EH (cell line): ENCODE measurements at places on chromosomes 6 and 20.
A peak's percentile ranks its signal among the peaks of the same experiment; 100 is the strongest.

DNA sequence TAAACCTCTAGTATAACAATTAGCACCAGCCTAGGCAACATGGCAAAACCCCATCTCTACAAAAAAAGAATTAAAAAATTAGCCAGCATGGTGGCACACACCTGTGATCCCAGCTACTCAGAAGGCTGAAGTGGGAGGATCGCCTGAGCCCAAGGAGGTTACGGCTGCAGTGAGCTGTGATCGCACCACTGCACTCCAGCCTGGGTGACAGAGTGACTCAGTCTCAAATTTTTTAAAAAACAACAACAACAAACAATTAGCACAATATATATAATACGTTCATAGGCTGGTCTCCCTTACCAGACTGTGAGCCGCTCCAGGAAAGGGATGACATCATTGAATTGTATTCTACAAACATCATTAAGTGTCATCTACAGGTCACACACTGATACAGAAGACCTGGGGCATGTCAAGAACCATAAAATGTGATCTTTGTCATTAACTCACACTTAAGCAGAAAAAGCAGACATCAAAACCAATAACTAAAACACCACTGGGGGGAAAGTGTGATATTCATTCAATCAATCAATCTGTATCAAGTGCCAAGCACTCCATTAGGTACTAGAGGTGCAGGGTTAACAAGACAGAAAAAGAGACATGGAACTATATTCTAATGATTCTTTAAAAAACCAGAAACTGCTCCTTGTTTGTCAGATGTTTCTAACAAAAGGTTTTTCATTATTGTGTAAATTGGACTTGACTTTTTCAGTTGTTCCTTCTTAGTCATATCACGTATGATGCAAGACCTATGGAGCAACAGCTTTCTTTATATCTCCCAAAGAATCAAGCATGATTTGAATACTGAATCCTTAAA is 17.8 kb downstream of the MAP3K5 start:
- DNase-seq, result peak; percentile 82

DNA sequence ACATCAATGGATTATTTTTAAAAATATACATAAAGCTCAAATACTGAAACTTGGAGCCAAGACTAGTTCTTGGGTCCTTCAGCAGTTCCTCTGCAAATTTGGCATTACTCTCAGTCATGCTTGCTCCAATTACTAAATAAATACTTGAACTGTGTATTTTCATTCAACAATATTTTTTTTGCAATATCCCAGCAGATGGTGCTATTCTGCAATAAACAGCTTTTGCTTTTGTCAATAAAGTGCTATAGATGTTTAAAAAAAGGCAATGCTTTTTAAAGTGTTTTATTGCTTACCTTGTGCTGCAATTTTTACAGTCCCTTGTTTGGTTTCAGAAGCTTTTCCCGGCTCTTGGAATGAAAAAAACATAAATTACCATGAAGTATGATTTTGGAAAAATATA is 243.4 kb downstream of the TRDN start:
- no peak for DNase-seq

DNA sequence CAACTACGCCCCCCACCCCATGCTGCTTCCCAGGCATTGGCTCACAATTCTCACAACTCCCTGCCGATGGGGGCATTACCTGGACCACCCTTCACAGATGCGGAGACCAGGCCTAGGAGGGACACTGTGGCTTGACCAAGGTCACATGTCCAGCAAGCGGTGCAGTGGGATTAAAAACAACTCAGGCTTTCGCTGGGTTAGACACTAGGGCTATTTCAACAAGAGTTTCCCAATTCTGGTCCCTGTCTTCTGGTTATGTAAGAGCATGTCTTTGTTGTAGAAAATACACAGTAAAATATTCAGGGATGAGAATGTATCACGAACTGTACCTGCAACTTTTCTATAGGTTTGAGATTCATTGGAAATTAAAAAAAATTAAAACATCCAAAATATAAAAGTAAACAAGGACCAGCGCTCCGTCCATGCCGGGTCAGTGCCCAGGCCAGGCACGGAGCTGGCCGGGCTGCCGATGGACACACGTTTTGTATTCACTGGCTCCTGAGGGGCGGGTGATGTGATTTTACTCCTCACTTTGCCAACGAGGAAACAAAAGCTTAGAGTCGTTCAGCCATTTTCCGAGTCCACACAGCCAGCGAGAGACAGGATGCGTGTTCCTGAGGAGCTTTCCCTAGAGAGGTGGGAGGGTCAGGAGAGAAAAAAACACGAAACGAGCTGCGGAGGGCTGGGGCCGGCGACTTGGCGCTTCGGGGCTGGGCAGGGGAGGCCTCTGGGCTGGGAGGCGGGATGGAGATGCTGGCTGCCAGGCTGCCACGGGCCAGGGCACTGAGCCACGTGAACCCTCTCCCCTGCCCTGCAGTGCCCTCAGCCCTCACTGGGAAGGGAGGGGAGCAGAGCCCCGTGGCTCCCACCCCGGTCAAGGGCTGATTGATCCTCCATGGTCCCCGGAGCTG is 17.1 kb upstream of the VSTM2L start:
- DNase-seq, result no peak

GRCh38 chr20:24164360-24164759 is 175.8 kb upstream of the GGTLC1 start:
- DNase-seq, result no peak

DNA sequence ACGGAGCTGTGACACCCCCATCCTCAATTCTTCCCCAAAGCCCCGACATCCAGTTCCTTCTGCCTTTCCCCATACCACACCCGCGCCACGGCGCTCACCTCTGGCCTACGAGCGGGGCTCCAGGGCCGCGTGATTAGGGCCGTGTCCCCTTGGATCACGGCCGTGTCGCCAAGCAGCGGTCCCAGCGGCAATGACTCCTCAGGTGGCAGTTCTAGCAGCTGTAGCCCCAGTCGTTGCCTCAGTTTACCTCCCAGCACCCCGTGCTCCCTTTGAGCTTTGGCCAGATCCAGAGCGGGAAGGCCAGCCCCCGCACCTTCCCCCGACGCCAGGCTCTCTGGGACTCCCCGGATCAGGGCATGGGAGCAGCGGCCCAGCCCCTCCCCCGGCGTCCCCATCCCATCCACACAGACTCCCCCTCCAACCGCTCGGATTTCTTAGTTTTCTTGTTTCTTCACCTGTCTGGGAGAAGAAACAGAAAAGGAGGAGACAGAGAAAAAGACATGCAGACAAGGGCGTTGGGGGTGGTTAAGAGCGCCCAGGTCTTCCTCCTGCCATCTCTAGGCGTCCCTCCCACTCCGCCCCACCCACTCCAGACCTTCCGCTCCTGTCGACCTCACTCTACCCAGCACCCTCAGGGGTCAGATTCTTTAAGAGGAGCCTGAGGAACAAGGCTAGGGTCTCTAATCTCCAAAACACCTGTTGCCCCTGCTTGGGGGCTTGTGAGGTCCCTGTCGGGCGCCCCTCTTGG is at the start of gene DDAH2:
Gene DDAH2 (minus strand): TSS at position 533 of the 748 bp plus-strand sequence. CDS start 138 bp downstream, at position 395.
- DNase-seq, result no peak

- DNase-seq, result peak; percentile 42
Observed at GRCh38 chr6:132412656-132413498, 11.6 kb upstream of the MOXD1 start.

DNA sequence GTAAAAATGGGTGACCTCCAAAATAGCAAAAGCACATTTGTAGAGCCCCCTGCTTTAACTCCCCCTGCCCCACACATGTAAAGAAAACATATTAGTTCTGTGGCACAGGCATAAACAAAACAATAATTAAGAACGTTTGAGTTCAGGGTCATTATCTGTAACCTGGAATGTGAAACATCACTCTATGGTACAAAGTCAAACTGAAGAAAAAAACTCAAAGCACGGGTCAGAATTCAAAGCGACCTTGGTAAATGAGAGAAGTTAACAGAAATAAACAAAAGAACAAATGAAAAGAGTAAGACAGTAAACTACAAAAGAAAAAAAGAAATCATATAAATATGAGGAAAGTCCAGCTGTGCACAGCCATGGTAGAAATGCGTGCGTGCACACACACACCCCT is 67.5 kb downstream of the PKHD1 start:
- DNase-seq, result no peak

GRCh38 chr6:20146291-20146690 is 66.0 kb downstream of the MBOAT1 start:
- DNase-seq, result no peak

GRCh38 chr20:53922901-53923314 is 147.5 kb downstream of the BCAS1 start:
- no peak for DNase-seq

DNA sequence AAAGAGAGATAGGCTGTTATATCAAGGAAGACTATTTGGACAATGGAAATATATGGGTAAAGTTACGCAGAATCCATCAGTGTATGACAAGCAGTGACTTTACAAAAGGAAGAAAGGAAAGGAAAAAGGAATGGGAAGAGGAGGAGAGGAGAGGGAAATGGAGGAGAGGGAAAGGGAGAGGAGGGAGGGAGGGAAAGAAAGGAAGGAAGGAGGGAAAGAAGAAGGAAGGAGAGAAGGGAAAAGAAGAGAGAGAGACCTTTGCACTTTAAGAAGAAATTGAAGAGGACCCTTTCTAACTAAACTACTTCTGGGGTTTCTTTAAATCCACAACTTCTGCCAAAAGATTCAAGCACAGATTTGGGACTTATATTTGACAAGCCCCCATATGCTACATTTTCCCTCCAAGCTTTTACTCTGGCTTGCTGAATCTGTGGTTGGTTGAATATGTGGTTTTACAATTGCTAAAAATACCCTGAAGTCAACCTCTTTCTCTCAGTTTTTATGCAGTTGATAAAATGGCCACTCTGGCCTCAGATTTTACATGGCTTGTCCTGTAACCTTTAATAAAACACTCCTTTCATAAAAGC is 120.8 kb upstream of the RAB32 start:
- DNase-seq, result no peak

DNA sequence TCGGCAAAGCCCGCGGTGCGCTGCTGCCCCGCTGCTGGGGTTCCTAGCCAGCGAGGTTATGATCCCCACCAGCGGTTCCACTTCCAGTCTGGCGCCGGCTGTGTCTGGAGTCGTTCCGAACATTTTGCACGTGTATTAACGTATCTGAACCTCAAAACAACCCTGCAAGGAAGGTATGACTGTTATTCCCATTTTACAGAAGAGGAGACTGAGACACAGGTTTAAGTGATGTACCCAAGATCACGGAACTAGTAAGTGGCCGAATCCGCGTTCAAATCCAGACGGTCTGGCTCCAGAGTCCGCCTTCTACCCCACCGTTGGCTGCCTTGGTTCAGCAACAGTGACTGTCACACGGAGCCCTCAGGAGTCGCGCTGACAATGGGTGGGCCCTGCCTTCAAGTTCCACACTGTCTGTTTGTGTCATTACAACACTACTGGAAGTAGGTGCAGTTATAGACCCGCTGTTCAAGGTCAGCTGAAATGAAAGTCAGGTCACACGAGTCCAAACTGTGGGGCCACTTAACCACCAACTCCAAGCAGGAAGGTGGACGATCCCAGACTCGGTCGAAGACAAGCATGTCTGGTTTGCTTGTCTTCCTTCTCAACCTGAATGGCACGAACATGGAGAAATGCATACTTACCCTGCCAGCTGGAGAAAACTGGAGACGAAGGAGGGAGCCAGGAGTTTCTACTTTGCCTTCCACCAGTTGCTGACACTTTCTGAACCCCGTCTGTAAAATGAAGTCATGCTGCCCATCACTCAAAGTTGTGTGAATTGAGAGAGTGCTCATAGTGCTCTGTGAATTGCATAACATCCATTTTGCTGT is 803 bp upstream of the SRXN1 start:
- DNase-seq, result no peak

GRCh38 chr6:583116-583515 is 73.8 kb downstream of the HUS1B start:
- DNase-seq, result no peak

GRCh38 chr6:30781743-30782424 is 37.5 kb upstream of the IER3 start:
- peak; percentile 99 for DNase-seq

GRCh38 chr6:30882204-30882758 is 2.0 kb upstream of the DDR1 start:
- DNase-seq, result peak; percentile 24

GRCh38 chr6:44680202-44680720 is 292.8 kb downstream of the CDC5L start:
- DNase-seq, result no peak

DNA sequence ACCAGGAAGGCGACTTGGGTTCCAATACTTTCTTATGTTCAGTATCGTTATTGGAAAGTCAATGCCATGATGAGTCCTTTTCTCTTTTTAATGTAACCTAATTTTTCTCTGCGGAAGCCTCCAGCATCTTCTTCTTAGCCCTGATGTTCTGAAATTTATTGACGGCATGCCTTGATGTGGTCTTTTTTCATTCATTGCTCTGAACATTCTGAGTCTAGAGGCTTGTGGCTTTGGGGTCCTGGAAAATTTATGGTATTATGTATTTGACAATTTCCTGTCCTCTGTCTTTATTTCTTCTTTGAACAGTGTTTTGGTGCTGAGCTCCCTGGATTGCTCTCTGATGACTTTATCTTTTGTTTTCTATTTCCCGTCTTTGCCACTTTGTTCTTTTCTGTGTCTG is 28.7 kb upstream of the MAS1 start:
- DNase-seq, result no peak

DNA sequence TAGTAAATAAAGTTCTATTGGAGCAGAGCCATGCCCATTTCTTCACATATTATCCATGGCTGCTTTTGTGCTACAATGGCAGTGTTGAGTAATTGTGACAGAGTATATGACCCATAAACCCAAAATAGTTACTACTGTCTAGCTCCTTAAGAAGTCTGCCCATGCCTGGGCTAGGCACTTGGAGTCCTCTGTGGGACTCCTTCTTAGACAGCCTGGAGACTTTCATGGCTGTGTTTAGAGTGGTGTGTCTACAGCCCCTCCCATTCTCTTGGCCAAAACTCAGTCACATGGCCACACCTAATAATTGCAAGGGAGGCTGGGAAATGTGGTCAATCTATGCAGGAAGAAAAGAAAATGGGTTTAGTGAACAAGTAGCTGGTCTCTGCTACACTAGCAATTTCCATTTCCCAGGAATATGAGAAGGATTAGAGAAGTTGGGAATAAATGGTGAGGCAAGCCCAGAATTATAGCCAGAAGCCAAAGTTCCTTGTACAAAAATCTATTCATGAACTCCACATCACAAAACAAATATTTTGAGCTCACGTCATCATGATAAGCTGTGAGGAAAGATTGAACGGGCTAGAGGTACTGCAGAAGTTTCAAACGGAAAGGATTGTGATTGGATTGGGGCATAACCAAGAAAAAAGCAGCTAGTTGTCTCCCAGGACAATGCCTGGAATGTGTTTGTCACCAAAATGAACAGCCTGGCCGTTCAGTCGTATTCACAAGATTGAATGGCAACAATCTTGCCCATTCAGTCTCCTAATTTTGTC is 251.8 kb upstream of the PLN start:
- DNase-seq, result no peak
